Central memory CD8-positive, alpha-beta T cell (primary cell): ENCODE measurements at places on chromosomes 16 and 17.

GRCh38 chr17:3699951-3700350 lies 4.0 kb upstream of the P2RX5 start:
- H3K4me1 ChIP-seq, result peaks cover 8% of the 10 kb centered on the region
- peaks cover 2% of the 10 kb centered on the region for H3K36me3 ChIP-seq
- H3K4me3 ChIP-seq, result no peak overlapping the region

DNA sequence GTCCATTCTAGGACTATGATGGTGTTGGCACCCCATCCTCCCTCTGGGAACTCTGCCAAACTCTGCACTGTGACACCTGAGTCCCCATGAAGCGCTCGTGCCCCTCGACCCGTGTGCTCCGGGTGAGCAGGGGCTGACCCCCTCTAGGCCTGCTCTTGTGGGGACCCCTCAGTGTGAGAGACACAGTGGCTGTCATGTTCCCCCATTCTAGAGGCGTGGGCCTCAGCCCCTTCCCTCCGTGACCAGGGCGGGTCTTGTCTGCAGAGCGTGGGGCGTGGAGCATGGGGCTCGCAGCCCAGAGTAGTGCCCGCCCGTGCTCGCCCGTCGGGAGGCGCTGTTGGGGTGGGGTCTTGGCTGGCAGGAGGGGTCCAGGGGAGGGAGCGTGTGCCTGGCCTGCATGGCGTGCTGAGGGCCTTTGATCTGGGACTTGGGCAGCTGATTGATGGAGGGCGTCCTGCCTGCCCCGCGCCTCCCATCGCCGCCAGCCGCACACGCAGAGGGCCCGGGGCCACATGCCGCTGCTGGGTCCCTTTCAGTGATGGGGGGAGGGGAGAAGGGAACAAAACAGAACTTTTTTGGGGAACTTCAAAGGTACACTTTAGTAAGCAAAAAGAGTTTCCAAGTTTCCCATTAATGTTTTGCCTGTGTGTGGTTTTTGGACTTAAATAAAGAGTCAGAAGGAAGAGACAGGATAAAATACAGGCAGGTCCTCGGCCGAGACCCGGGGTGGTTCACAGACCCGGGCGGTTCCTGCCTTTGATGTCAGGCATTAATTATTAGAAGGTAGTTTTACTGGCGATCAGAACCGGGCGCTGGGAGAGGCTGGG lies 22.5 kb downstream of the CENPX start:
- H3K4me1 ChIP-seq, result no peaks in the 10 kb centered on the region
- H3K27ac ChIP-seq, result no peak overlapping the region
- H3K36me3 ChIP-seq, result peaks cover 3% of the 10 kb centered on the region
- H3K4me3 ChIP-seq, result no peak overlapping the region
- no peaks in the 10 kb centered on the region for H3K27me3 ChIP-seq

GRCh38 chr17:55002458-55002857 lies 33.9 kb downstream of the STXBP4 start:
- DNase-seq, result no peak
- H3K4me1 ChIP-seq, result no peaks in the 10 kb centered on the region
- no peak overlapping the region for H3K27ac ChIP-seq
- peaks cover 5% of the 10 kb centered on the region for H3K36me3 ChIP-seq
- no peaks in the 10 kb centered on the region for H3K27me3 ChIP-seq
- no peak overlapping the region for H3K4me3 ChIP-seq

- no peak for DNase-seq
- H3K4me3 ChIP-seq, result peak overlapping the region; percentile 88
- peaks cover 1% of the 10 kb centered on the region for H3K36me3 ChIP-seq
- peaks cover 37% of the 10 kb centered on the region for H3K4me1 ChIP-seq
- H3K27me3 ChIP-seq, result no peaks in the 10 kb centered on the region
These were observed 95.0 kb downstream of the RAB11FIP4 start for GRCh38 chr17:31486351-31487062.

DNA sequence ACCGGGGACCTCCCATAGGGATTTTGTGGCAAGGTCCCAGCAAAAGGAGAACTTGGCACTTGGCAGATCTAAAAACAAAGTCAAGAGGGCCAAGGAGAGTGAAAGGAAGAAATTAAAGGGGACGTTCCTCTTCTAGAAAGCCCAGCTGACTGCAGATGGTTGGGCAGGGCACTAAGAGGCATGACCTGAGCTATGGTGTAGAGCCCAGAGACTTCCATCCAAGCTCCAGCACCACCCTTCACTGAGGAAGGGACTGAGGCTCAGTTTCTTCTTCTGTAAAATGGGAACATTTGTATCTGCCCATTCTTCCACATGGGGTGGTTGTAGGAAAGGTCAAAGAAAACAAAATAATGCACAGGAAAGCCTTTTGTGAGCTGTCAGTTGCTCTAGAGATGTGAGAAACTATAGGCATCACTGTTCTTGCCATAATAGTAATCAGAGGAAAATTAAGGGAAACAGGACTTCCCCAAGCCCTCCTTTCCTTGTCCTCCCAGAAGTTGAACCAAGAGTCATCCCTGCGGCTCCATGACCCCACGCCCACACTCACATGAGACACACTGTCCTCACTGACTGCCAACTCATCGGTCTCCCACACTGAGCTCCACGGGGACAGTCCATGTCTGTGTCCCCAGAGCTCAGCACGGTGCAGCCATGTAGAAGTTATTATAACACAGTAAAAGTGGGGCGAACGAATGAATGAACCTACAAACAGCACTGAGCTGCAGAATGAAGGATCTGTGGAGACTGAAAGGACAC lies 10.4 kb downstream of the CD300LF start:
- H3K4me1 ChIP-seq, result no peaks in the 10 kb centered on the region
- H3K27me3 ChIP-seq, result peaks cover 12% of the 10 kb centered on the region
- H3K27ac ChIP-seq, result no peak overlapping the region

GRCh38 chr17:76540381-76541300 lies 797 bp downstream of the PRCD start:
- DNase-seq, result no peak
- H3K4me3 ChIP-seq, result no peak overlapping the region
- H3K27ac ChIP-seq, result no peak overlapping the region

DNA sequence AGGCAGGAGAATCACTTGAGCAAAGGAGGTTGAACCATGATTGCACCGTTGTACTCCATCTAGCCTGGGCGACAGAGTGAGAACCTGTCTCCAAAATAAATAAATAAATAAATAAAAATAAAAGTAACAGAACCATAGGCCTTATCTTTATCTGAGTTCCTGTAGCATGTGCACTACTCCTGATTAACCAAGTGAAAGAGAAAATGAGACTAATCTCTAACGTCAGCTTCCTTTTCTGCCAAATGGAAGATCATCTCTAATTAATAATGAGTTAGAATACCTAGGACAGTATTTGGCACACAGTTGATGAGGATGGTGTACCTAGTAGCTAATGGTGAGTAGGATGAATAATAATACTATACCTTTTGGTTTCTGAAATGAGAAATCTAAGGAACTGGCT lies 520.4 kb downstream of the WWOX start:
- H3K4me3 ChIP-seq, result no peak overlapping the region
- H3K27me3 ChIP-seq, result no peaks in the 10 kb centered on the region
- no peak overlapping the region for H3K27ac ChIP-seq
- no peaks in the 10 kb centered on the region for H3K36me3 ChIP-seq
- no peaks in the 10 kb centered on the region for H3K4me1 ChIP-seq

GRCh38 chr17:66929591-66929990 lies 34.9 kb upstream of the CACNG4 start:
- no peak for DNase-seq
- no peaks in the 10 kb centered on the region for H3K4me1 ChIP-seq
- no peaks in the 10 kb centered on the region for H3K36me3 ChIP-seq
